ENCODE measurements at places on chromosomes 6 and 20.
A peak's percentile ranks its signal among the peaks of the same experiment; 100 is the strongest.

DNA sequence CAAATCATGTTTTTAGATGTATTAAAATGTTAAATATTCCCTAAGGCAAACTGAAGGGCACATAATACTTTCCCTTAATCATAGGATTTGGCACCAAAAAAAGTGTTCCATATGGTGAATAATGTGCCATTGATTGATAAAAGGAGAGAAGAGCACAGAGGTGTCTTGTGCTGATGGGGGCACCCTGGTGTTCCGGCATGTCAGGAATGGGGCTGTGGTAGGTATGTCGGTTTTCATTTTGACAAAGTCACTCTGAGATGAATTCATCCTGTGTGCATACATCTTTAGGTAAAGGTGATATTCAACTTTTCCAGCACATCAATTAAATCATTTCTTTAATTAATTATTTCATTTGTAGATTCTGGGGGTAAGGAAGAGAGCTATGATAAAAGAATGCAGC is 36.8 kb downstream of the CENPW start:
- DNase-seq: no peak

DNA sequence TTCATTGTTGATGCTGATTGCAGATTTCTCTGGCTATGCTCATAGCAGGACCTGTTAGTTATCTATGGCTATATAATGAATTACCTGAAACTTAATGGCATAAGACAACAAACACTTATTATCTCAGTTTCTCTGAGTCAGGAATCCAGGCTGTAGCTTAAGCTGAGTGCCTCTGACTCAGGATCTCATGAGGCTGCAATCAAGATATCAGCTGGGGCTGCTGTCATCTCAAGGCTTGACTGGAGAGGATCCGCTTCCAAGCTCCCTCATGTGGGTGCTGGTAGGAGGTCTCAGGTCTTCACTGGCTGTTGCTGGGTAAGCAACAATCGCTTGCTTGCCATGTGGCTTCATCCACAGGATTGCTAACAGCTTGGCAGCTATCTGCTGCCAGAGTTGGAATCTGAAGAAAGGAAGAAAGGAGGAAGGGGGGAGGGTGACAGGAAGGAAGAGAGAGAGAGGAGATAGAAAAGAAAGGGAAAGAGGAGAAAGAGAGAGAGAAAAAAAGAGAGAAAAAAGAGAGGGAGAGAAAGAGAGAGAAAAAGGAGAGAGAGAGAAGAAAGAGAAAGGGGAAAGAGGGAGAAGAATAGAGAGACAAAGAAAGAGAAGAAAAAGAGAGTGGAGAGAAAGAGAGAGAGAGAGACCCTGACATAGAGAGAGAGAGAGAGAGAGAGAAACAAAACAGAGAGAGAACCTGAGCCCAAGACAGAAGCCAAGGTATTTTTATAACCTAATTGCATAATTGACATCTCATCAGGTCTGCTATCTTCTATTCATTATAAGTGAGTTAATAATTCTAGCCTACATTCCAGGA is 579.0 kb upstream of the BTBD3 start:
- peak; percentile 22 for DNase-seq

GRCh38 chr6:140320081-140321080 is 945.9 kb upstream of the CITED2 start:
- no peak for DNase-seq

GRCh38 chr6:160972111-160972510 is 19.5 kb upstream of the MAP3K4 start:
- DNase-seq: peak; percentile 86

DNA sequence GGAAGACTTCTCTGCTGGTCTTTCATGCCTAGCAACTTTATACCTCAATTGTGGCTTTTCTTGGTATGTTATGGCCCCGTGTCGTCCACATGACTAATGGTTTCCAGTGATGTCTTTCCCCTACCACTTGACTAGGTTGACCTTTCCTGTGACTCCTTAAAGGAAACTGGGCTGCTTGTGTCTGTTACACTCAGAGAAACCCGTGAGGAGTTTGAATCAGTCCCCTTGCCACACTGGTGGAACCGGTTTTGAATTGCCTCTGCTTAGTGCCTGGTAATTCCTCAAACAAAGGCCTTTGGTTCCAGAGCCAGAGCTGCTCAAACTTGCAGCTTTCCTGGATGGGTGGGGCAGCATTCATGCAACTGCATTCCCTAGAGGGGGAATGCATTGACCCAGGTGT is 21.9 kb downstream of the ECT2L start:
- peak; percentile 67 for DNase-seq

- DNase-seq: no peak
These were observed at the start of gene SOBP for GRCh38 chr6:107489636-107490565. SOBP (plus strand) TSS chr6:107490117; CDS start chr6:107490617, 500 bp downstream.

GRCh38 chr6:10419749-10420545 is 5.1 kb upstream of the TFAP2A start:
- DNase-seq: no peak

DNA sequence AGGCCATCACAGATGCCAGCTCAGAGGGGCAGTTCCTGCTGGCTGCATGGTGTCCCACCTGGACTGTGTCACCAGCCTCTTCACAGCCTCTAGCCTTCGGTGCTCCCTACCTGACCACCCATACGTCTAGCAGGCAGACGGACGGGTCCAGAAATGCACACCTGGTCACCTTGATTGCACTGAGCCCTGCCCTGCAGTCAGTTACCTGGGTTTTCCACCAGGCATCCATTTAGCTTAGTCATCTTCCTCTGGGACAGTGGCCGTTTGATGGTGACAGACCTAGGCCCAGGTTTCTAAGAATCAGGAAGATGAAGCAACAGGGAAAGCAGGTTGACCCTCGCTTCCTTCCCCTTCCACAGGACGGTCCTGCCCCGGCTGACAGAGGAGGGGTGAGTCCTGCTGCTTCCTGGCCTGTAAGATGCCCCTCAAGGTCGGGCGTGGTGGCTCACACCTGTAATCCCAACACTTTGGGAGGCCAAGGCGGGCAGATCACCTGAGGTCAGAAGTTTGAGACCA is 9.8 kb upstream of the BPI start:
- DNase-seq: no peak

DNA sequence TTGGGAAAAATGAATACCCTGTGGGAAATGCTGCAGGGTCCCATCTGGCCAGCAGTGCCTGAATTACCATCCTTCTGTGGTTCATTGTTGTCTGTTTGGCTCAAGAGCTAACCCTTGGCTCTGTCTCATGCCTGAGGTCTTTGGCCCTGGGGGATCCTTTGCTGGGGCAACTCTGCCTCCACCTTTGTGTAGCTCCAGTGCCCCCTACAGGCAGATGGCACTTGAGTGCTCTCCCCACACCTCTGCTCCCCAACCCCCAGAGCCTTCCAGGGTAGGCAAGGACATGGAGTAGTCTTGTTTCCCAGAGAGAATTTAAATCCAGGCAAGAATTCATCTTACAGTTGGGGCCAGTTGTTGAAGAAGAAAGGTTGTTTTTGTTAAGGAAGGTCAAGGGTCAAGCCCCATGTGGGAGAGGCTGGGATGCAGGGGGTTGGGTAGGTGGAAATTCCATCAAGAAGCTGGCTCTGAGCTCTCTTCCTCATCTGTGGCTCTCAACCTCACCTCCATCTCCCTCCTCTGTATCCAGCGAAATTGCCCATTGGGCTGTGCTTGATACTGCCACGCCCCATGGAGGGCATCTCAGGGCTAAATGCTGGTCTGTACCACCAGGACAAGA is 44.2 kb downstream of the ZNF831 start:
- DNase-seq: no peak

DNA sequence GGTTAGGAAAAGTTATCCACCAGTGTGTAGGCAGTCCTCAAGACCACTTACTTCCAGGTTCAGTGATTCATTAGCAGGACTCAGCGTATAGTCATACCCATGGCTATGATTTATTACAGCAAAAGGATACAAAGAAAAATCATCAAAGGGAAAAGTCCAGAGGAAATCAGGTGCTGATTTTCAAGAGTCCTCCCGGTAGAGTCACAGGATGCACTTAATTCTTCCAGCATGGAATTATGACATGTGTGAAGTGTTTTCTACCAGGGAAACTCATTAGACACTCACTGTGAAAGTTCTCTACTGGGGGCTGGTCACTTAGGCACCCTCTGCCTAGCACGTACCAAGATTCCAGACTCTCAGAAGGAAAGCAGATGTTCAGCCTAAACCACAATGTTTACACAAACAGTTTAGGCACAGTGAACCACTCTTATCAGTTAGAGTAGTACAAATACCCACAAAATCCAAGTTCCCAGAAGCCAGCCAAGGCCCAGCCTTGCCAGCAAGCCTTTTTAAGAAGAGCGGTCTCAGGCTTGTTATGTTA is 10.2 kb downstream of the WFDC3 start:
- DNase-seq: peak; percentile 70

- DNase-seq: no peak
These were observed 859.4 kb downstream of the MAFB start for GRCh38 chr20:39829661-39830060.

DNA sequence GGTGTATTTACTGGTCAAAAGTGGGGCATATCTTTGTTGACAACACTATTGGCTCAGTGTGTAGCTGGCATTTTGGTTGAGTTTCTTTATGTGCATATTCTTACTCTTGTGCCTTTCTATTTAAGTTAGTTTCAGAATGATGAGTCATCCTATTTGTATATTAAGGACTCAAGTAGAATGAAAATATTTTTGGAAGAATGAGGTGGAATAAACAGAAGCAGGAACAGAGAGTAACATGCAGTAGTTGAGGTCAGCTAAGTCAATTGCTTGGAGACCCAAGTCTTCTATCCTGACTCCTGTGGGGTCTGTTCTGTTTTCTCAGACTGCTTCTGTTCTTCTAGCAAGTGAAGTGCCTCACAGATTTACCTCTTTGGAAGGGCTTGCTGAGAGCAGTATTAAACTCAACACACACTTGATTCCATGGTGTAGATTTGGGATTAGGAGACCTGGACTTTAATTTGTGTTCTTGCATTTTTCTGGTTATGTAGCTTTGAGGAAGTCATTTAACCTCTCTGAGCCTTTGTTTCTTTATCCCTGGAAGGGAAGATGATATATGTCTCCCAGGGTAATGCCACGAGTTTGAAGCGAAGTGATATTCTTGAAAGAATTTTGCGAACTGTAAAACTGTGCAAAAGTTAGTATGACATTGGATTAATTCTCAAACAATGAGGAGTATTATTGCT is 324.3 kb downstream of the QKI start:
- DNase-seq: no peak

GRCh38 chr6:85125526-85125925 is 324.4 kb upstream of the NT5E start:
- DNase-seq: no peak

- DNase-seq: no peak
These were observed 42.9 kb upstream of the FAM83D start for GRCh38 chr20:38883081-38883980.

GRCh38 chr20:40207655-40208054 is 481.4 kb downstream of the MAFB start:
- DNase-seq: no peak

- no peak for DNase-seq
These were observed 264.8 kb downstream of the SLC35F1 start for GRCh38 chr6:118171852-118172251.

GRCh38 chr6:81373414-81373813 is 379.1 kb downstream of the TENT5A start:
- no peak for DNase-seq

GRCh38 chr6:42105156-42105648 is 37.2 kb downstream of the C6orf132 start:
- no peak for DNase-seq

DNA sequence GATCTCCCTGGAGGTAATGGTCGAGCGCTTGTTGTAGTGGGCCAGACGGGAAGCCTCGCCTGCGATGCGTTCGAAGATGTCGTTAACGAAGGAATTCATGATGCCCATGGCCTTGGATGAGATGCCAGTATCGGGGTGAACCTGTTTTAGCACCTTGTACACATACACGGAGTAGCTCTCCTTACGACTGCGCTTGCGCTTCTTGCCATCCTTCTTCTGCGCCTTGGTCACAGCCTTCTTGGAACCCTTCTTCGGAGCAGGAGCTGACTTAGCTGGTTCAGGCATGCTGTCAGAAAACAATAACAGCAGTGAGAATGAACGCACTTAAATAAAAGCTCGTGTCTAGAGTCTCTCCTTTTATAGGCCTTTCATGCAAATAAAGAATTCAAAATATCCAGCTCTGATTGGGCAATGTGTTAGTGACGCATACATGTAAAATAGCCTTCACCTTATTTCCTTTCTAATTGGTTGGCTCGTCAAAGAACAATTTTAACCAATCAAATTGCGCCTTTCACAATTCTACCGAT is 129.2 kb downstream of the HFE start:
- peak; percentile 95 for DNase-seq

DNA sequence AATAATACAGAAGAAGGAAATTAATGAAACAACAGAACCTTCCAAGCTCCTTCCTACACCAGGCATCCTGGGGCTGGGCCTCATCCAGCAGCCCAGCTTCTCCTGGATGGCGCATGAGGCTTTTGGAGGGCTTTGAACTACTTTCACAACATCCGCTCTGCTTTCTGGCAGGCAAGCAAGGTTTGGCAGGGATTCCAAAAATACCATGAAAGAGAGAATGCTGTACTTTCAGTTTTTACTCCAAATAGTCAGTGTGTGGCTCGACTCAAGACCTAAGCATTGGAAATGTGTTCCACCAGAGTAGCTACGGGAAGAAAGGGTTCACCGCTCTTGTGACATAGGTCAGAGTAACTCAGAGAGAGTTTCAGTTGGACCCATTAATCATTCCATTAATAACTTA is 125.4 kb downstream of the OPRM1 start:
- peak; percentile 10 for DNase-seq

- DNase-seq: no peak
These were observed 111.0 kb downstream of the TFAP2A start for GRCh38 chr6:10303608-10304506.
